A549 (cell line): ENCODE measurements at places on chromosomes 12 and 14. TPM values are rescaled to one million over a fixed set of nuclear protein-coding genes. Genes with fewer than 3 reads are reported as not detected.

Gene DPY19L2
- polyA plus RNA-seq: 3.7 to 3.9 TPM (median 3.9 TPM) in 3 replicates

Gene GLIPR1L1
- polyA plus RNA-seq: not detected in 3 replicates

Gene BATF
- not detected in 3 replicates for polyA plus RNA-seq

Gene ACYP1
- 30.0 to 34.3 TPM (median 33.3 TPM) in 3 replicates for polyA plus RNA-seq

Gene OS9
- 115 to 128 TPM (median 128 TPM) in 3 replicates for polyA plus RNA-seq

Gene POLE2
- polyA plus RNA-seq: 18.0 to 23.3 TPM (median 20.2 TPM) in 3 replicates

Gene NEMP1
- polyA plus RNA-seq: 11.9 to 13.2 TPM (median 12.7 TPM) in 3 replicates

Gene PYGL
- 95.9 to 112 TPM (median 112 TPM) in 3 replicates for polyA plus RNA-seq

Gene APOF
- not detected in 3 replicates for polyA plus RNA-seq

Gene SMIM41
- not detected in 3 replicates for polyA plus RNA-seq

Gene NXPH4
- 3.3 to 4.5 TPM (median 3.5 TPM) in 3 replicates for polyA plus RNA-seq

Gene FGF6
- polyA plus RNA-seq: not detected in 3 replicates

Gene KLHDC2
- polyA plus RNA-seq: 38.9 to 47.5 TPM (median 46.4 TPM) in 3 replicates

Gene ASB2
- 0.07 to 0.16 TPM (median 0.10 TPM) in 3 replicates for polyA plus RNA-seq

Gene ACOT4
- polyA plus RNA-seq: 1.6 TPM in 3 replicates

Gene CRACR2A
- 1.1 to 1.8 TPM (median 1.6 TPM) in 3 replicates for polyA plus RNA-seq
